ENCODE measurements at places on chromosomes 13 and 19.

- DNase-seq: no peak
Observed at GRCh38 chr13:31853643-31854326, 114.5 kb downstream of the RXFP2 start.

DNA sequence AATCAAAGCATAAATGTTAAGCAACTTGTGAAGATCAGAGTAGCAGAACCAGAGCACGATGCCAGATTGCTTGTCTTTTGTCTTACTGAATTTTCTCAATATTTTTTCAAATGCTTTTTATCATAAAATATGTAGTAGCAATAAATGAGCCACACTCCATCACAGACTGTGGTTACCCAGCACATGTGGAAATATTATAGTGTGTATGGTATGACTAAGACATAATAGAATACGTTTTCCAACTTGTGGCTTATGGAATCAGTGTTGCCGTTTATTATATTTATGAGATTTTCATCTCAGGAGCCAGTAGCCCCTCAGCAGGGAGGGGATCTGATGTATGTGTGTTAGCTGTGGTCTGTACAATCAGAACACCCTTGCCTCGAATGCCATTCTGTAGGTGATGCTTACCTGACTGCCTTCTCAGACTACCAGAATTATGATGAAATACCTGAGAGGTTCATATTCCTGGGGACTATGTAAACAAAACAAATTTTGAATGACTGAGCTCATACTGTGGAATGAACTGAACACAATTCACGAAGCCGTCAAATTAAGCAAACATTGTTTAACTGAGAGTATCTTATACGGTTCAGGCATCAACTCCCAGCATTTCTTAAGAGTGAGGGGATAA, 1.9 kb downstream of the SCEL start:
- DNase-seq: peak; percentile 53

GRCh38 chr19:1850809-1851653, 2.7 kb upstream of the REXO1 start:
- no peak for DNase-seq

- DNase-seq: no peak
Observed at GRCh38 chr13:114145256-114145655, 12.8 kb upstream of the RASA3 start.

- DNase-seq: no peak
Observed at GRCh38 chr13:26382366-26382765, 128.4 kb downstream of the CDK8 start.

- no peak for DNase-seq
Observed at GRCh38 chr13:110114316-110114715, 192.6 kb downstream of the COL4A1 start.

DNA sequence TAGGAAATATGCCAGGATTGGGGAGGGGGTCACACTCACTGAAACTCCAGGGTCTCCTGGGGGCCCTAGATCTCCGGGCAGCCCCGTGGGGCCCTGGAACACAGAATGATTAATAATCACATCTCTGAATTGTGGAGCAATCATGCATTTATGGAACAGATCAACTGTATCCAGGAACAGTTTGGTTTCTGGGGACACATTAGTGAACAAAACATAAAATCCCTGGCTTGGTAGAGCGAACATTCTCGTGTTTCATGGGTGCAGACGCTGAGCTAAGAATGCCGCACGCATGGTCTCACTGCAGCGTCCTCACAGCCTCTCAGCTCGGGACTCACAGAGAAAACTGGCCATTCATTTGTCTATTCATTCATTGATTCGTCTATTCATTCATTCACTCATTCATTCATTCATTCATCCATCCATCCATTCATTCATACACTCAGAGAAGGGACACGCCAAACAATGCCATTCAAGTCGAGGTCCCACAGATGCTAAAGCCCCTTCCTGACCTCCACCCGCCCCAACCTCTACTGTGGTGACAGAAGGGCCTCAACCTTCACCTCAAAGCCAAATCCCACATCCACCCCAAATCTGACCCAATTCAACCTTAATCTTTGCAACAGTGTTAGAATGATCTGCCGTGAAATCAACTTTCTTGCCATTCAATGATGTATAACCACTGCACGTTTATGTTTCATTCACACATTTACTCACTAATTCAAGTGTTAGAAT, 35.0 kb upstream of the OLFM2 start:
- DNase-seq: no peak

GRCh38 chr13:30535046-30535445, 69.3 kb upstream of the HMGB1 start:
- DNase-seq: no peak

DNA sequence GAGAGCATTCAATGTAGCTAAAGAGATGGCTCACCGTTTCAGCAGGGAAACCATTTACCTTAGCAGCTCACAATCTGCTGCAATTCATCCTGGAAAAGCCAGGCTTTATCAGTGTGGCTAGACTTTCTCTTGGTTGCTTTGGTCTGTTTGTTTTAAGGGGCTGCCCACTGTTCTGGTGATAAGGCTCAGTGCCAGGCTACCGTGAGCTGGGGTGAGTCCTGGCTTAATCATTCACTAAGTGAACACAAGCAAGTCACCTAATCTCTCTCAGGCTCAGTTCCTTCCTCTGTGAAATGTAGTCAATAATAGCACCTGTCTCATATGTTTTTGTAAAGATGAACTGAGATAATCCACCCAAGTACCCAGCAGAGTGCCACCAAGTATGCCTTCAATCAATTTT, 229.0 kb downstream of the TEX29 start:
- no peak for DNase-seq

DNA sequence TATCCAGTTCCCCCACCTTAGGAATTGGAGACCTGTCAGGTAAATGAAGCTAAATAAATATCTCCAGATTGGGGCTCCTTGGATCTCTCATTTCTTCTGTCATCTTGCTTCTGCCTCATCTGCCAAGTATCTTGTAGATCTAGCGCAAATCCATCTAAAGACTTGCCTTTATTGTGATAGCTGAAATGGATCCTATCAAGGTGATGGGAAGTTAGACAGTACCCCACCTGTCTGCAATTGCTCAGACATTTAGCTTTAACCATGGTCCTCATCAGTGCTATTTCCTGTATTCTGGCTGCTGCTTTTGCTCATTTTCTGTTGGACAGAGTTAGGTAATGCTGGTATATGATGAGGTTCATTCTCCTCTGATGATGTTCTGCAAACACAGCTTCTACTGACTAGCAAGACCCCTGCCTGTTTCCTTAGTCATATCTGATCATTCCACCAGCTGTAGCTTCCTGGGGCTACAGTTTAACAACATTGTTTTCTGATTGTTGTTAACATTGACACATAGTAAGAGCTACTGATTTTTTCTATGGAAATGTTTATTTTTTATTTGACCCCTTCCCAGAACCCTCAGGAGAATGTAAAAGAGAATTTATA, 340.0 kb downstream of the DCT start:
- peak; percentile 26 for DNase-seq

Data from fibroblast of skin of abdomen (primary cell).